CD4-positive, alpha-beta T cell treated with Interleukin-15 for 4 hours (primary cell): ENCODE measurements at places on chromosomes 16 and 17.

- peak; percentile 10 for DNase-seq
These were observed 31.3 kb downstream of the SPOP start for GRCh38 chr17:49646391-49647255.

DNA sequence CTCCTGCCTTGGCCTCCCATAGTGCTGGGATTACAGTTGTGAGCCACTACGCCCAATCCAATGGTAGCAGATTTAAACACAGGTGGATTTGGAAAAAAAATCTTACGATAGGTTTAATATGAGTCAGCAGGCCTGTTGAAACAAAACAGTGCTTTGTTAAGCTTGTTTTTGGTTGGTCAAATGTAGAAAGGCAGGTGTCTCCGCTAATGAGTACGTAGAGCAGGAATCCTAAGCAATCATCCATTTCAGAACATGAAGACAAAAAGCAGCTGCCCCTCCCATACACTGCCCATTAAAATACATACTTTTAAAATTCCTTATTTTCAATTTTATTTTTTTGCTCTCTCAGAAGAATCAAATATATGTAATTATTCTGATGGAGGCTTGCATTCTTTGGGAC is 1.9 kb upstream of the WWOX start:
- no peak for DNase-seq

- peak; percentile 77 for DNase-seq
These were observed 16.2 kb downstream of the SOCS3 start for GRCh38 chr17:78343543-78344201.

GRCh38 chr16:29947897-29948296 is 14.0 kb upstream of the TMEM219 start:
- no peak for DNase-seq
